Activated T-cell treated with anti-CD3 and anti-CD28 coated beads, Interleukin-2, amount 50 U/mL, for 48 hours (primary cell): ENCODE measurements at places on chromosomes 12 and 14.

GRCh38 chr14:52910572-52910971 is 40.3 kb downstream of the FERMT2 start:
- no peak for DNase-seq

GRCh38 chr14:69579476-69579875 is 4.8 kb upstream of the CCDC177 start:
- DNase-seq, result no peak

GRCh38 chr12:21323736-21324135 is 11.0 kb downstream of the SLCO1A2 start:
- DNase-seq, result no peak

GRCh38 chr14:105067140-105067968 is 2.1 kb upstream of the GPR132 start:
- DNase-seq, result peak; percentile 85
